Non-pigmented ciliary epithelial cell (primary cell): ENCODE measurements at places on chromosomes 6 and 20.

- no peak for DNase-seq
These were observed 649.1 kb downstream of the EPM2A start for GRCh38 chr6:145086197-145086596.

GRCh38 chr6:106913111-106913510 is 61.4 kb downstream of the CD24 start:
- no peak for DNase-seq

GRCh38 chr6:2579241-2579761 is 171.4 kb downstream of the MYLK4 start:
- DNase-seq: no peak

GRCh38 chr20:19232997-19233794 is 20.8 kb downstream of the SLC24A3 start:
- no peak for DNase-seq

DNA sequence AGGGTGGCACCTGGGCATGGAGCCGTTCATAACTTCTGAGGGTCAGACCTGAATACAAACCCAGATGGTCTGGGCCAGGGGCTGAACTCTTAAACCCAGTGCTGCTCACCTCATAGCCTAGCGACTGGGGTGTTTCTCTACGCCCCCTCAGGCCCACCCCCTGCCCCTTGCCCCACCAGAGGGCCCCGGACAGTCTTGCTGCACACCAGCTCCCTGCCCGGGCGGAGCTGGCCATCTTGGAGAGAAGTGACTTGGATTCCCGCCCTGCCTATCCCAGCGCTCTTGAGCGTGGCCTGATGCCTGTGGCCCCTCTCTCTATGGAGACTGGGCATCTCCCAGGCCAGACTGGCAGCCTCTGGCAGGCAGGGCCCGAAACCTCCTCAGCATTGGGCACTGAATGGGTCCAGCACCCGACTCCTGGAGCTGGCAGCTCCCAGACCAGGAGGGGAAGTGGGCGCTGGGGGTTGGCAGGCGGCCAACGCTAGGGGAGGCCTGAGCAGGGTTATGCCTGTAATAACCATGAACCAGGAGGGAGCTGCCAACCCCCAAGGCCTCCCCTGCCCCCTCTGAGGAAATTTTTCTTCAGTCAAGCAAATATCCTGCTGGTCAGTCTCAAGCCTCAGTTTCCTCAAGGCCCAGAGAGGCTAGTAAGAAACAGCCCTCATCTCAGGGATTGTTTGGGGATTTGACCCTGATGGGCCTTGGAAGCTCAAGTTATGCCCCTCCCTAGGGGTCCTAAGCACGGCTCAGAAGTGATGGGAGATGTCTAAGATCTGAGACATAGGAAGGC is 169.5 kb downstream of the VEGFA start:
- no peak for DNase-seq

DNA sequence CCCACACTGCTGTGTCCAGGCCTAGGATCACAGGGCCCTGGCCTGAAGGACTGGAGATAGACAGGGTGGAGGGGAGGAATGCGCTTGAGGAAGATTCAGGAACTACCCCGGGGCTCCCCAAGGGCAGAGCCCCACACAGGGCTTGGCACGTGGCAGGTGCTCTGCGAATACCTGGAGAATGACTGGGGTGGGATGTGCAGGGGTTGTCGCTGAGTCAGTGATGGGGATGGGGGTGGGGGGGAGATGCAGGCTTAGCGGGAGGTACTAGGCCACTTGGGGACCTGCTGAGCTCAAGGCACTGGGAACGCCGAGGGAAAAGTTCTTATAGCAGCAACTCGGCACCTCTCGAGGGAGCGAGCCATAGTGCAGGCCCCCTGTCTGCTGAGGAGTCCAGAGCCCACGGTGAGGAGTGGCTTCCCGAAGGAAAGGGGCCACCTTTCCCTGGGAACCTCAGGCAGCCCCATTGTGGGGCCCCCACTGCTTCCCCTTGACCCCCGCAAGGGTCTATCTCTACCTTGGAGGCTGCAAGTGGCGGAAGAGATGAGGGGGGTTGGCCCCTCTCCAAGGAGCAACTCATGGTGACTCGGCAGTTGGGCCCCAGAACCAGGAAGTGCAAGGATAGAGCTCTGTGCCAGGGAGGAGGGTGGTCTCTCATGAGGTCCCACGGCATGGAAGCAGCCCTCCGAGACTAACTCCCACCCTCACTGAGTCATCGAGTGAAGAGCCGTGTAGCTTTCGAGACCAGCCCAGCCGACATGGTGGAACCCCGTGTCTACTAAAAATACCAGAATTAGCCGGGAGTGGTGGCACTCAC is 33.1 kb downstream of the SRC start:
- no peak for DNase-seq

DNA sequence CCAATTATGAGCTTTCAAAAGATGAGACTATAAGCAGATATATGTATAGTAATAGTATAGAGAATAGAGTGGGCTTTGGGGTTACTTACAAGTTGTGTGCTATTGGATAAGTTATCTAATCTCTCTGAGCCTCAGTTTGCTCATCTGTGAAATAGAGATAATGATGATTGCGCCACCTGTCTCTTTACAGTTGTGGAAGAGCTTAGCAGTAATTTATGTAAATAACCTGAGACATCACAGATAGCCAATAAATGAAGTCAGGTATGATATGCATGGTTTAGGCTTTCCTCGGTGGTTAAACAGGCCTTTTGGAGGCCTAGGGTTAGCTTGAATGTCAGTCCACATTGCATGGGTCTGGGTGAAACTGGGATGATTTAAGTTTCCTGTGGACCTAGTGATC is 29.8 kb upstream of the SCUBE3 start:
- no peak for DNase-seq

DNA sequence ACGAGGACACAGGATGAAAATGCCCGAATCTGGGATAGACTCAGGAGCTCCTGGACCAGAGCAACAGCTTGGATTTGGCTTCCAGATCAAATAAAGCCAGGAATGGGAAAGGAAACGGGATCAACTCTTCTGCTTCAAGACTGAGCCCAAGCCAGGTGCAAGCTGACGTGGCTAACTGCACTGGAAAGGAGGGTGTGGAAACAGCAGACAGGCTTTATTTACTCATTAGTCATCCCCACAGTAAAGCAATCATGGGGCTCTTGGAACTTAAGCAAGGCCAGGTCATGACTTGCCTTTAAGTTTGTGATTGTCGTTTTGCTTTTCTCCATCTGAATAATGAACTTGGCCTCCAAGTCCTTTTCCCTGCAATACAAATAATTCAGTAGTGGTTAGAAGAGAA is 45.2 kb downstream of the KIF16B start:
- peak; percentile 89 for DNase-seq

DNA sequence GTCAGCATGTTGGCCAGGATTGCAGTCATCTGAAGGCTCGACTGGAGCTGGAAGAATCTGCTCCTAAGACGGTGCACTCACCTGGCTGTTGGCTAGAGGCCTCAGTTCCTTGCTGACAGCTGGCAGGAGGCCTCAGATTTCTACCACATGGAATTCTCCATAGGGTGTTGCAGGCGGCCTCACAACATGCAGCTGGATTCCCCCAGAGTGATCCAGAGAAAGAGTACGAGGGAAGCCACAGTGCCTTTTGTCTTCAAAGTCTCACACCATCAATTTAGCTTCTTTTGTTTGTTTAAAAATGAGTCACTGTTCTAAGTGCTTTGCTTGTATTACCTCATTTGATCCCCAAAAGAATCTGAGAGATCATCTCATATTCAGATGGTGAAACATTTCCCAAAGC is 65.5 kb upstream of the FYN start:
- peak; percentile 64 for DNase-seq

GRCh38 chr20:10286356-10286755 is 67.7 kb downstream of the SNAP25 start:
- no peak for DNase-seq

GRCh38 chr6:42440778-42441696 is 10.7 kb downstream of the TRERF1 start:
- DNase-seq: no peak

- no peak for DNase-seq
These were observed 3.0 kb downstream of the SLC25A27 start for GRCh38 chr6:46655803-46656202.

GRCh38 chr20:24580006-24580405 is 110.6 kb downstream of the SYNDIG1 start:
- no peak for DNase-seq

GRCh38 chr6:170369403-170369802 is 62.8 kb downstream of the FAM120B start:
- DNase-seq: no peak

- no peak for DNase-seq
These were observed 87.6 kb downstream of the ZDHHC14 start for GRCh38 chr6:157468574-157468973.

DNA sequence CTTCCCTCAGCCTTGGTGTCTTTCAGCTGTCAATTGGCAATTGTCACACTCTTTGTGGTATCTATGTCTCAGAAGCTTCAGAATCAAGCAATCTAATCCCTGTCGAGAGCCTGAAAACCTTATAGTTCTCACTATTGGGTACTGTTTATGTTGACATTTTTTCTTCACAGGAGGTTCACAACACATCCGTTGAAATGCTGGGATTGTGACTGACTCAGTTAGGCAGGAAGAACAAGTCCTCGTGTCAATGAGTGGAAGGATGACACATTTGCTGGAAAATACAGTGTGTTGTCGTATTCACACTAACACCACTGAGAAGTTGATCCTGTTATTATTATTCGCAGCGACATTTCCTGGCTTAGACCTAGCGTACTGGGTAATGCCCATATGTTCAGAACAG is 163.9 kb upstream of the CITED2 start:
- no peak for DNase-seq
